ENCODE measurements at places on chromosomes 7 and 10. TPM values are rescaled to one million over a fixed set of nuclear protein-coding genes. Genes with fewer than 3 reads are reported as not detected.

DNA sequence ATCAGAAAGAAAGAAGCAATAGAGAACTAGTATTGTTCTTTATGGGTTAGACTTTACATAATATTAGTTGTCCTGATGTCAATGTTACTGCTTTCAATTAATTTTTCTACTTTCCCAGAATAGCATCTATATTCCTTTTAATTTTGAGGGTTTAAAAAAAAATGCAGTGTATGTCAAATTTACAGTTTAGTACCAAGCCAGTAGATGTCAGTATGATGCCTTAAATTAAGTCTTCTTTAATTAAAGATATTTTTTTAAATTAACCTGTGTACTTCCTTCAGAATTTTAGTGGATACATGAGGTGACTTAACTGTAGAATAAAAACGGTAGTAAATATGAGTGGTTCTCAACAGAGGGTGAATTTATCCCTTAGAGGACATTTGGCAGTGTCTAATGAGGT lies 35.2 kb upstream of the STOX1 start:
- no peak for DNase-seq
- no peak overlapping the region for H3K4me3 ChIP-seq
- no peaks in the 10 kb centered on the region for H3K4me1 ChIP-seq

DNA sequence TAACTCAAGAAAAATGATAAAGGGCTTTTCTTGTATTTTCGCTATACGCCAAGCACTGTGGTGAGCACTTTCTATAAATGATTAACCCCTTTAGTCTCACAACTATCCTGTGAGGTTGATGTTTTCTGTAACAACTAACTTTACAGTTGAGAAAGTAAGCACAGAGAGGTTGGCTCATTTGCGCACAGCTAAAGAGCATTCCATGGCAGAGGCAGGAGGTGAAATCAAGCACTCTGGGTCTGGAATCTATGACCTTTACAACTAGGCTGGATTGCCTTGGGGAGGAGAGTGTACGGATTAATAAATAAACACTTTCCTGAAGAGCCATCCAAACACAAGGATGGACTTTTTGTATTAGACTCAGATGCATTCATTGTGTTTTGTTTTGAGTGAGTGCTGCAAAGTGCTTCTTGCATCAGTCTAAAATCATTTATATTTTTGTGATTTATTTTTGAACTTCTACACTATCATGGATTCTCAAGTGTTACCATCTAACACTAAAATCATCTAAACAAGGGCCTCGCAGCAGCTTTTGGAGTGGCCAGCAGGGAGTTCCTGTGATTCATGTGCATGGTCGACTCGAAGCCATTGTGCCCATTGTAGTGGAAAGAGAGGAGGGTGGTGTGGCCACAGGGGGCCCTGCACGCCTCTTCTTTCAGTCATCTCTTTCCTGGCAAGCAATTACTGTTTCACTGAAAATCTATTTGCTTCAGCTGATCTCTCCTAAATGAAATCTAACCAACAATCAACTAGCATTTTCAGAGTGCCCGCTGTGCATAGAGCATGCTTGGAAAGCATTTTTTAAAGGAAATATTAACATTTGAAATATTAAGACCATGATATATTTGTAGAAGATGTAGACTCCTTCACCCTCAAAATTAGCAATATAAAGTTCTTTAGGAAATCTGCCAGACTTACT lies 633.4 kb upstream of the COBL start:
- no peaks in the 10 kb centered on the region for H3K27me3 ChIP-seq
- no peaks in the 10 kb centered on the region for H3K36me3 ChIP-seq
- no peak overlapping the region for H3K27ac ChIP-seq
- no peak for DNase-seq

- no peak overlapping the region for H3K4me3 ChIP-seq
- no peaks in the 10 kb centered on the region for H3K27me3 ChIP-seq
- H3K4me1 ChIP-seq, result no peaks in the 10 kb centered on the region
- no peaks in the 10 kb centered on the region for H3K36me3 ChIP-seq
- no peak overlapping the region for H3K27ac ChIP-seq
- no peak for DNase-seq
Observed at GRCh38 chr7:30970594-30971094, 6.9 kb downstream of the GHRHR start.

DNA sequence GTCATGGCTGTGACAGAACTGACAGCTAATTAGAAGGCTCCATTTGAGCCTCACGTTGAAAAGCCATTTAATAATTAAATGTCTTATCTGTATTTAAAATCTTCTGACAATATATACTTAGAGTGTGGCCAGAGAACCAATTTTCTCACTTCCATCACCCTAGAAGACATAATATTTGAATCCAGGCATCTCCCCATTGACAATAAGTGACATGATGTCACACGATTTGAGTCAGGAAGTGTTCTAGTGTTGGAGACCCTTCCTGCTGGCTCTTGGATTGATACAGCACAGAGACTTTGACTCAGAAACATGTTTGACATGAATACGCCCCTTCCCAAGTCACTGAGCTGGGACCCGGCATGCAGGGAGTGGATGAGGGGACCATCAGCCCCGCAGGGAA lies 85.9 kb downstream of the SLIT1 start:
- no peak for DNase-seq
- no peaks in the 10 kb centered on the region for H3K4me1 ChIP-seq
- H3K4me3 ChIP-seq, result no peak overlapping the region
- H3K36me3 ChIP-seq, result no peaks in the 10 kb centered on the region
- H3K27ac ChIP-seq, result no peak overlapping the region
- H3K27me3 ChIP-seq, result no peaks in the 10 kb centered on the region

DNA sequence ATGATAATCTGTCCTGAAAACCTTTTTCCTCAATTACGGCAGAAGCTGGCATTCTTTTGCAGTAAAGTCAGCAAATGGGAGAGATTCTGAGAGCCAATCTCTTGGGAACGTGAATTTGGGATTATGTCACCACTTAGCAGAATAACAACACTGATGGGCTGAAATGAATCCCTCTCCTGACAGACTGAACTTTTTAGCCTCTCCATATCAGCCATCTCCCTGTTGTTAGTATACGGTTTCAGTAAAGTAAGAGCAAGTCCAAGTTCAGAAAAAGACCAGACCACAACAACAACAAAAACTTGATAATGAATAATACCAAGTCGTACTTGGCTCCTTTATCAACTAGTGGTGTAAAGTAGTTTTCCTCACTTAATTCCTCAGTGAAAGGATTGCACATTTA lies 1048.8 kb downstream of the GATA3 start:
- no peak overlapping the region for H3K27ac ChIP-seq
- no peak for DNase-seq
- H3K4me3 ChIP-seq, result no peak overlapping the region

GRCh38 chr7:120043250-120043649 lies 229.7 kb upstream of the KCND2 start:
- no peak for DNase-seq
- H3K27ac ChIP-seq, result no peak overlapping the region
- H3K36me3 ChIP-seq, result no peaks in the 10 kb centered on the region

DNA sequence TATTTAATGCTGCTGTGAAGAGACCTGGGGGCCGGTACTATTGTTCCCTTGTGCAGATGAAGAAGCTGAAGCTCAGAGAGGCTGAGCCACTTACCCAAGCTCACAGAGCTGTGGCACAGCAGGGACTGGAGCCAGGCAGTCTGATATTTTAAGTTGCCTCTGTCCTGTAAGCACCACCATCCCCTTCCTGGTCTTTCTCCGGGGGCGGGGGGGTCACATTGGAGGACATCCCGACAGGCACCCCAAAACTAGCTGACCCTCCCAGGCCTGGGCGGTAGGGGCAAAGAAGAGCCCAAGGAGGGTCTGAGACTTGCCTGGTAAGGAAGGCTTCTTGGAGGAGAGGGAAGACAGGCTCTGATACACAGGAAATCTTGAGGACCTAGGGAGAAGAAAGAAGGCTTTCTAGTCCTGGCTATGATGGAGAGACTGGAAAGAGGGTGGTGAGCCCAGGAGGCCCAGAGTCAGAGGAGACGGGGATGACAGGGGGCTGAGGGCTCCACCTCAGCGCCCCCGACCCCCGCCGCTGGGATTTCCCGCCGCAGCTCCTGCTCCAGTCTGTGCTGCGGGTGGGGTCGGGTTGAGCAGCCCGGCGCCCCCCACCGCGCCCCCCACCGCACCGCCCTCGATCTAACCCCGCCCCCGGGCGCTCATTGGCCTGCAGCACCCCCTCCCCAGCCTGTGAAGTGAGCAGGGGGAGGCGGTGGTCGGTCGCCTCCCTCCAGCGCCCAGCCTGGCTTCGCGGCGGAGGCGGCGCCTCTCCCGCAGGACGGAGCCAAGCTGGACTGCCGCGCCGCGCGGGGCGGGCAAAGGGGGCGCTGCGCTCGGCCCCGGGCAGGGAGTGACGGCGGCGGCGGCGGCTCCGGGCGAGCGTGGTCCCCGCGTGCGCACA lies at the start of gene ADCYAP1R1:
Gene ADCYAP1R1, plus strand, starts transcription at position 711 of the 889 bp plus-strand sequence. CDS start 10,957 bp downstream, outside the sequence.
- H3K4me3 ChIP-seq, result peak within 1 kb of the TSS; percentile 33
- peak within 1 kb of the TSS; percentile 45 for H3K27ac ChIP-seq
- H3K27me3 ChIP-seq, result peaks cover 3% of the 10 kb centered on the region
- no peaks in the 10 kb centered on the region for H3K36me3 ChIP-seq
- DNase-seq, result peak; percentile 25

GRCh38 chr7:5615190-5616070 lies 166.0 kb downstream of the RNF216 start:
- DNase-seq, result no peak
- no peaks in the 10 kb centered on the region for H3K27me3 ChIP-seq
- H3K4me3 ChIP-seq, result no peak overlapping the region

GRCh38 chr7:16841681-16842080 lies 36.9 kb upstream of the AGR2 start:
- no peaks in the 10 kb centered on the region for H3K36me3 ChIP-seq
- no peaks in the 10 kb centered on the region for H3K27me3 ChIP-seq
- H3K4me1 ChIP-seq, result no peaks in the 10 kb centered on the region
- no peak for DNase-seq

DNA sequence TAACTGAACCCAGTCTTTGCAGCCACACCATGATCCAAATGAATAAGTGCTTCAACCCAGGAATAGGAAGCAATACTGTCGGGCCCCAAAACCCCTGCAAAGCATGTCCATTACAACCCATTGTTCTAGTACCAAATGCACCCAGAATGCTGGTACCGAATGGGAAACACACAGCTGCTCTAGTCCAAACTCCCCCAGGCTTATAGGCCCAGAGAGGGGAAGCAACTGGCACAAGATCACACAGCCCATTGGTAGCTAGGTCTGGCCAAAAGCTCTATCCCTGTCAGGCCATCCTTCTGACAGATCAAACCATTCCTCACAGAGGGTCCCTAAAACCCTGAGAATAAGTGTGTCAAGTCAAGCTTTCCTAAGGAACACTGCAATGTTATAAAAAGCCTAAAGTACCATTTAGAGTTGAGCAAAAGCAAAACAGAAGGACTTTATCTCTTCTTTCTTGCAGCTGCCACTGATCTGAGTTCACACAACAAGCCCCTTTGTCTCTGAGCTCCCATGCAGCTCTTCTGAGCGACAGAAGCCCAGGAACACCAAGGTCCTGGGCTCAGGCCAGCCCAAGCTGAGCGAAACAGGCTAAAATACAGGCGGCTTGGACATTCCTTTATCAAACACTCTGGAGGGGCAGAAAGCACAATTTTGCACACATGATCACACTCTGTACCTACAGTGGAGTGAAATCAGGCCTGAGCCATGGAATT lies 116.7 kb downstream of the SGMS1 start:
- no peak overlapping the region for H3K27ac ChIP-seq
- H3K4me3 ChIP-seq, result no peak overlapping the region
- H3K36me3 ChIP-seq, result no peaks in the 10 kb centered on the region
- H3K27me3 ChIP-seq, result no peaks in the 10 kb centered on the region
- no peak for DNase-seq

- H3K27ac ChIP-seq, result no peak overlapping the region
- H3K4me3 ChIP-seq, result no peak overlapping the region
- H3K36me3 ChIP-seq, result no peaks in the 10 kb centered on the region
- no peaks in the 10 kb centered on the region for H3K27me3 ChIP-seq
- no peaks in the 10 kb centered on the region for H3K4me1 ChIP-seq
Observed at GRCh38 chr10:122780391-122780790, 65.3 kb downstream of the CUZD1 start.

- no peak overlapping the region for H3K27ac ChIP-seq
- no peaks in the 10 kb centered on the region for H3K27me3 ChIP-seq
- no peaks in the 10 kb centered on the region for H3K4me1 ChIP-seq
- no peak for DNase-seq
- no peaks in the 10 kb centered on the region for H3K36me3 ChIP-seq
Observed at GRCh38 chr7:148925836-148926235, 41.7 kb upstream of the EZH2 start.

MBLAC1 gene
- total RNA-seq, result 12.4 TPM

HMX2 gene
- total RNA-seq, result not detected

LRMDA gene
- 1.5 TPM for total RNA-seq

FAM3C gene
- 104 TPM for total RNA-seq

OR13A1 gene
- total RNA-seq, result 1.2 TPM

PDSS1 gene
- total RNA-seq, result 10.0 TPM

ASB10 gene
- total RNA-seq, result not detected

ACSM6 gene
- not detected for total RNA-seq

C10orf88 gene
- total RNA-seq, result 12.7 TPM

GOLGA7B gene
- total RNA-seq, result 0.09 TPM
